Substantia nigra (tissue), 51 donors: ENCODE measurements at places on chromosomes 3 and 15.

GRCh38 chr15:80615783-80616391 is 79.2 kb upstream of the ABHD17C start:
- no peak for DNase-seq

- DNase-seq: no peak
Measured at GRCh38 chr3:13549623-13550422, 898 bp downstream of the FBLN2 start.

DNA sequence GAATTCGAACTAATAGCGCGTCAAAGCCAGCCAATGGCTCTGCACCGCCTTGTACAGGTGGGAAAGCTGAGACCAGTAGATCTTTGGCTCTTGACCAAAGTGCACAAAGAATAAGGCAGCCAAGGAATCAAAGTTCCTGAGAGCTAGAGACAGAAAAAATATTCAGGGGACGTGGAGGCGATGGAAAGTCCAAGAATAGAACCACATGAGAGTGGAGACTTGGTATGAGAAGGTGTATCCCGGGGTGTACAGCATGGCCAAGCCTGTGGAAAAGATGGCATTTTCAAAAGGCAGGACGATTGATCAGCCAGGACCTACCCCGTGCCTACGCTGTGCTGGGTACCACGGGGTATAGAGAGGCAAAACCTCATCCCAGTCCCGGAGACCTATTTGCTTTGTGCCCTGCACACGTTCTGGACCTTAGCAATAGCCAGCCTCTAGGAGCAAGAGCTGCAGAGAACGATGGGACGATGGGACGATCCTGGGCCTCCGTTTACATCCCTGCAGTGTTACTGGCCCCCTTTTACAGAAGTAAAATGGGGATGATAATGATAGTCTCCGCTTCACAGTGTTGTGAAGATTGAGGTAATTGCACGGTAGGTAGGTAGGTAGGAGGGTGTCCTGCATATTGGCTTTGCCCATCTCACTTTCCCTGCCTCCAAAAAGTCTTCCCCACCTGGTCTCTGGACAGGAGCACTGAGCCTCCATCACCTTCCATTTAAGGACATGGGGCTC is 583 bp upstream of the RBSN start:
- peak; percentile 31 for DNase-seq

DNA sequence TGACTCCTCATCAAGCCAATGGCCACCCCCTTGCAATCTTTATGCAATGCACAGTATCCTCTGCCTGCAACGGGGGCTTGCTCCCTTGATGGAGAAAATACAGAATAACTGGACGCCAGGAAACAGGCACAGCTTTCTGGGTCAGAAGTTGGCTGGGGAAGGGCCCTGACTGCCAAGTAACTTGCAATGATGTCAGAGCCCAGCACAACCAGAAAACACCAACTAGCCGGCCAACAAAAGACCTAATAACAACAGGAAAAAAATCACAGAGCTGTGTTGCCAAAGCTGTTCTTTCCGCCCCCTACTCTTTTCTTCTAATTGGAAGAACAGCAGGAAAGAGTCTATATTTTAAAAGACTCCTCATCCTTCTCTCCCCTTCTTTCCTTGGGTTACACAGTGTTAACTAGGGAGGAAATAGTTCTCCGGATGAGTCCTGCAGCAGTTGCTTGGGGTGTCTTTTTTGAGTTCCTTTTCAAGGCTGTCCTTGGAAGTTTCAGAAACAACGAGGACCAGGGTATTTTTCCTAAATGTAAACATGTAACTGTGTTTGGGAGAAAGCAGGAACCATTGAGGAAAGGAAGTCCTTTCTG is 1.4 kb upstream of the SEMA6D start:
- peak; percentile 78 for DNase-seq

DNA sequence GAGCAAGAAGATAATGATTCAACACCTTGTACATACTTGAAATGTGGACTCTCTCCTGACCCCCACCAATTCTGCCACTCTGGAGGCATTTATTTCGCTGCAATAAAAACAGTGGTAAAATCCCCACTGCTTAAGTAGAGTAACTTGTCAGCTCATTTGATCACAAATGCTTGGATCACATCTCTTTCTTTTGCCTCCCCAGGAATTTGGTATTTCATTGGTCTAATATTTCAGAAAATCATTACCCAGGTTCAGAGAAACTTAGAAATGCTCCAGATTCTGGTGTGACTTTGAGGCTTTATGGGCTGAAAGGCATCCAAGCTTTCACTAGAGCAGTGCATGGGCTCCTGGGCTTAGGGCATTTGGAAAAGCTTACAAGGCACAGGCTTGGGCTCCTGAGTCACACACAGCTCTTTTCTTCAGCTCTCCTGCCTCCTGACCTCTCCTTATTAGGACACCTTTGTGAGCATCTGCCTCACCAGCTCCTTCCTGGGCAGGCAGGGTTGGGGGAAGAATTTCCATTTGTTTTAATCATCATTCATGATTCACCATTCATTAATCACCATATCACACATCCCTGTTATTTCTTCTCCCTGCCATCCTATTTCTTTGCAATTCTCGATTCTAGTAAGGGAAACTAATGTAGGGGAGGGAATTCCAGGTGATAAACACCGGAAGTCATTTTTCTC is 22.5 kb downstream of the CDCP1 start:
- DNase-seq: no peak

DNA sequence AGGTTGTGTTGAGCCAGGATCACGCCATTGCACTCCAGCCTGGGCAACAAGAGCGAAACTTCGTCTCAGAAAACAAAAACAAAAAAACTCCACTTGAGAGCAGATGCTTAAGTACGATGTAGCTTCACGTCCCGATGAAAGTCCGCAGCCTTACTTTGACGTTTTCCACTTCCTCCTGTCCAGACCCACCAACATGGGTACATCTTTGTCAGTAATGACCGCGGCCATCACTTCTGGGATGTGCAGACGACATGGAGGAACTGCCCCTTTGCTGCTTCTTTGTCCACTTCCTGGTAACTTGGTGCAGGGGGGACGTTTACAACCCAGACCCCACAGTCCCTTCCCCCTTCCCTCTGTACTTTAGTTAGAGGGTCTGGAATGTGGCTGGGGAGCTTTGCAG is 48.7 kb downstream of the CRABP1 start:
- DNase-seq: no peak

DNA sequence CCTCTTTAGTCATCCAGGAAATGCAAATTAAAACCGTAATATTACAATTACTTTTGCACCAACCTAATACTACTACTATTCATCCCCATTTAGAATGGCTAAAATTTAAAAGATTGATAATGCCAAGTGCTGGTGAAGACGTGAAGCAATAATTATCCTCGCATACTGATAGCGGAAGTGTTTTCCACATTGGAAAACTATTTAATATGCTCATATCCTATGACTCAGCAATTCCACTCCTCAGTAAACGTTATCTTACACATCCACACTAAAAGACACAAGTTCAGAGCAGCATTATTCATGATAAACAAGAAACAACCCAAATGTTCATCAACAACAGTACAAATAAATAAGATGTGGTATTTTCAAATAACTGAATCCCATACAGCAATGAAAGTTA is 70.6 kb downstream of the VPS13C start:
- DNase-seq: no peak

GRCh38 chr3:5271372-5271683 is 83.8 kb downstream of the EDEM1 start:
- DNase-seq: no peak

- no peak for DNase-seq
Measured at GRCh38 chr15:100033140-100033857, 300.1 kb upstream of the LYSMD4 start.

DNA sequence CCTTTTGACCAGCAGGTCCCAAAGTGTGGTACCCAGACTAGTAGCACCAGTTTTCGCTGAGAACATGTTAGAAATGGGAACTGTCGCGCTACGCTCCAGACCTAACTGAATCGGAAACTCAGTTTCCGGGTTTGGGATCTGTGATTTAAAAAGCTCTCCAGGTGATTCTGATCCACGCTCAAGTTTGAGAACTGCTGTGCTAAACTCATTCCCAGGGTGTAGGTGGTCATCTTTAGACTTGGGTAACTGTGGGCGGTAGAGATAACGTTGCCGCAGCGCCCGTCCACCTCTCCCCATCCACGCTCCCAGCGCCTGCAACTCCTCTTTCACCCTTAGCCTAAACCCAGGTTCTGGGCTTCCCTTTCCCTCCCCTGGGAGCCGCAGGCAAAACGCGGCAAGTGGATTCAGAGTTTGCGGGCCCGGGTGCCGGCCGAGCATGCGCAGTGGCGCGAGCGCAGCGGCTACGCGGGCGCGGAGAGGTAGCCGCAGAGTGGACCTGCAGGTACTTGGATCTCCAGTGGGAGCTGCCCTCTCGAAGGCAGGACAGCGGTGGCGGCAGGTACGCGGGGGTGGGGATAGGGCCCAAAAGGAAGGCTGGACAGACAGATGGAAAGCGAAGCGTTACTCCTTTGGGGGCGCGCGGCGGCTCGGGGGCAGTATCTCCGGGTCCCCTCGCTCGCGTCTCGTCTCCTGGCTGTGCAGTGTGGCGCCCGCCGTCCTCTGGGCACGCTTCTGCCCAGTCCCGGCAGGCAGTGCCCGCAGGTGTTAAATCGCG is at the start of gene PLS1:
TSS of gene PLS1 (plus strand) at position 443 of the 775 bp plus-strand sequence. CDS start 67,845 bp downstream, outside the sequence.
- DNase-seq: peak; percentile 23

- DNase-seq: no peak
Measured at GRCh38 chr3:81788610-81789009, 27.2 kb upstream of the GBE1 start.

- no peak for DNase-seq
Measured at GRCh38 chr3:175073219-175073905, 214.2 kb downstream of the NAALADL2 start.

- no peak for DNase-seq
Measured at GRCh38 chr3:141087778-141088130, 36.6 kb downstream of the SPSB4 start.

DNA sequence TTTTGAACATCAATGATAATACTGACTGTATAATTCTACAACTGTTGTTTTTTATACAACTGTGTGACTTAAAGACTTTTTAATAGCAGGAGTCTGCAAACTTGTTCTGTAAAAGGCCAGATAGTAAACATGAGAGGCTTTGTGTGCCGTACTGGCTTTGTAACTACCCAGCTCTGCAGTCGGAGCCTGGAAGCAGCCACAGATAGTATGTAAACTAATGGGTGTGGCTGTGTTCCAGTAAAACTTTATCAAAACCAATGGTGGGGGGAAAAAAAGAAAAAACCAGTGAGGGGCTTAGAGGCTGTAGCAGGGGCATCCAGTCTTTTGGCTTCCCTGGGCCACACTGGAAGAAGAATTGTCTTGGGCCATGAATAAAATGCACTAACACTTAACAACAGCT is 11.9 kb downstream of the ASB7 start:
- DNase-seq: no peak

DNA sequence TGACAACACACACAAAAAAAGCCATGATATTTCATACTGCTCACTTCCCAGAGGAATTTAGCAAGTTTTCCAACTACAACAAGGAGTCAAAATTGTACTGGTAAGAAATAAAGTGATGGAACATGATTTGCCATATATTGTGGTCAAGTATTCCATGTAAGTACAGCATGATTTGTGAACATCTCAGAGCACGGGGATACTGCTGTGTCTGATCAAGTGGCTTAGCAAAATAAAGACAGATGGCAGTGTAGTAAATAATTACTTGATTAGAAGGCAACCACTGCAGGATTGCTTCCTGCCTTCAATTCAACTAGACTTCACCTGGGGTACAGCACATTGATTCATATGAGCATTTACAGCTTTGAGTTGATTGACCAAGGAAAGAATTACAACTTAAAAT is 51.6 kb upstream of the DUT start:
- no peak for DNase-seq

- no peak for DNase-seq
Measured at GRCh38 chr3:43747641-43748040, 56.9 kb downstream of the ABHD5 start.

- no peak for DNase-seq
Measured at GRCh38 chr15:28873006-28873405, 12.8 kb upstream of the APBA2 start.

- no peak for DNase-seq
Measured at GRCh38 chr15:73927003-73927475, 777 bp downstream of the LOXL1 start.

DNA sequence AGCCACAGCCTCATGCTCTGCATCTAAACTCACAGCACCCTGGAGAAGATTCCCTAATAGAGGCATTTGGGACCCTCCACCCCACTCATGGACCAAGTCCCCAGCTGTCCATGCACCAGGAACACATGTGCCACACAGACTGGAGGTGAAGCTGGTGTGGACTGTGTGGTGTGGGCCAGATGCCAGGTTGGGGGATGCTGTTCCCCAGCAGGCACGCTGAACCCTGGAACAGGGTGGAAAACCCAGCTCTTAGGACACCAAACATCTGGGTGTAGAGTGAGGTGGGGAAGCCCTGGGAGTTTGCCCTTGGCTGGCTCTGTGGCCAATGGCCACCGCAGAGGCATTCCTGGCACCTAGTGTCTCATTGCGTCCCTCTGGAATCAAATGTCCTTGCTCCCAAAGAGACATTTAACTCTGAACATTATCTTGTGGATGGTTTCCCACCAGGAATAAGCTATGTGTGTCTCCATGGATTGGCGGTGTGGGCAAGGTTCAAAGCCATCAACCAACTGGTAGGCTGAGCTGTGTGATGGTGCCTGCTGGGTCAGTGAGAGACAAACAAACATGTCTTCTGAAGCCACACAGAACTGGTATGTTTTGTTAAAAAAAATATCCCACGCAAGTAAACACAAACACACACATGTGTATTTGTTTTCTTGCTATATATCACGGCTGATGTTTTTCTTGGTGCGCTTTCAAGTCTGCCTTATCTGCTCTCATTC is 65.0 kb downstream of the EXOG start:
- no peak for DNase-seq

GRCh38 chr15:63615935-63616334 is 18.7 kb downstream of the FBXL22 start:
- no peak for DNase-seq

GRCh38 chr3:155302481-155302880 is 9.0 kb upstream of the STRIT1 start:
- no peak for DNase-seq

DNA sequence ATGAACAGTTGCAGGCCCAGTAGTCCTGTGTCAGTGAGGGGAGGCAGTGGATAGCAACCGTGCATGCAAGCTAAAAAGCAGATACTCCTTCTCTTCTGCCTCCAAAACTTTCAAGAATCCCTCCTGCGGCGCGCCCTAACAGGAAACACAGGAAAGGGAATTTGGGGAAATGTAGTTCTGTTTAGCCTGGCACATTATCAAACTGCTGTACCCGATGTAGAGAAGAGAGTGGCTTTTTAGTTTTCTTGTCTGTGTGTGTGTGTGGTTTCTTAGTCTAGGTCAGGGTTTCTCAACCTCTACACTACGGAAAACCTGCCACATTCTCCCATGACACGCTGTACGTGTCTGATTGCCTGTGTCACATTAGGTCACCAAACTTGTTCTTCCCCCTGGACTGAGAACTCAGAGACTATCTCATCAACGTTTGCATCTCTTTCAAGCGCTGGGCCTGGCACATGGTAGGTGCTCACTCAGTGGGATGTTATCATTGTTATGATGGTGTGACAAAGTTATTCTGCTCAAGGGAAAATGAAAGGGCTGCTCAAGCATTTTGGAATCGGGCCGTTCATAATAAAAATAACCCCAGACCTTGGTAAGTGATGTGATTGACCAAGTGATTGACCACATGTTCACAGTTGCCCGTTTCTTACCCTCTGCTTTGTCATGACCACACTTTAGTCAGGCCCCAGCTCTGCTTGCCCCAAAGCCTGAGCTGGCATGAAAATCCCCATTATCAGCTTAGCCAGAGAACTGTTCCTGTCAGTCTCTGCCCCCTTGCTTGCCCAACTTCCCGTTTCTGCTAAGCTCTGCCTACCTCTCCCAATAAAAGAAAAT is 33.2 kb downstream of the TM4SF4 start:
- no peak for DNase-seq
